ENCODE measurements at places on chromosomes 4 and X. TPM values are rescaled to one million over a fixed set of nuclear protein-coding genes. Genes with fewer than 3 reads are reported as not detected.
A peak's percentile ranks its signal among the peaks of the same experiment; 100 is the strongest.

AFF2 gene
- not detected for polyA plus RNA-seq

DNA sequence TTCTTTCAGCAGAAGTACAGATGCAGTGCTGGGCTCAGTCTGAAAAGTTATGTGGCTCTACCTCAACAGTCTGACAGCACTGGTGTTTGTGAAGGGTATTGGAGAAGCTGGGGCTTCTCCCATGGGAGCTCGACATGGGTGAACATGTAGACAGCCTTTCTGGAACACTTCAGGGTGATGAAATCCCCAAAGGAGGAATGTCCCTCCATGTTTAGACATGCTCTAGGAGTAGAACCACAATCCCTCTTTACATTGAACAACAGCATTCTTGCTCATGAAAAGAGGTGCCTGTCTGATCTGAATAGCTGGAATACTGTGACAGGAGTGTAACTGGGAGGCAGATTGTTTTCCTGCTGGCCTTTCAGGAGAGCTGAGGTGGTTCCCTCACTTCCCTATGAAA, 53.8 kb upstream of the NAP1L2 start:
- no peaks in the 10 kb centered on the region for H3K27me3 ChIP-seq
- H3K27ac ChIP-seq = no peak overlapping the region
- H3K36me3 ChIP-seq = no peaks in the 10 kb centered on the region
- DNase-seq = no peak
- no peaks in the 10 kb centered on the region for H3K4me1 ChIP-seq

GRCh38 chr4:24930151-24930550, 17.3 kb upstream of the CCDC149 start:
- no peaks in the 10 kb centered on the region for H3K4me1 ChIP-seq
- H3K36me3 ChIP-seq = no peaks in the 10 kb centered on the region
- H3K27me3 ChIP-seq = no peaks in the 10 kb centered on the region
- no peak overlapping the region for H3K4me3 ChIP-seq
- DNase-seq = no peak
- H3K27ac ChIP-seq = no peak overlapping the region

TNIP3 gene
- 0.28 TPM for polyA plus RNA-seq

DNA sequence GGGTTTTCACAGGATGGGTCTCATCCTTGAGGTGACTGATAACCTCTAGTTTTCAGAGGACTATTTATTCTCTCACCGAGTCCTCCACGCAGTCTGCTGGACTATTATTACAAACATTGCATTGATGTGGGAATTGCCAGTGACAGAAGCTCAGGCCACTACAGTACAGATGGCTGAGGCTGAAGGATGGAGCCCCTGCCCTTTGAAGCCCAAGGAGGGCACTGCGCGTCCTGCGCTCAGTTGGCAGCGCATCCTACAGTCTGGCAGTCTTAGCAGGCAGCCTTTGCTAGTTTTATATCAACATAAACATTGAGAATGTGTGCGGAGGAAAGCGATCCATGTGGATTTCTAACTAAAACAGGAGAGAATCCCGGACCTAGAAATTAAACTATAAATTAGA, 1.5 kb upstream of the RELL1 start:
- DNase-seq = no peak
- peak overlapping the region; percentile 86 for H3K27ac ChIP-seq
- no peak overlapping the region for H3K4me3 ChIP-seq
- peaks cover 3% of the 10 kb centered on the region for H3K4me1 ChIP-seq
- no peaks in the 10 kb centered on the region for H3K36me3 ChIP-seq
- H3K27me3 ChIP-seq = no peaks in the 10 kb centered on the region

DNA sequence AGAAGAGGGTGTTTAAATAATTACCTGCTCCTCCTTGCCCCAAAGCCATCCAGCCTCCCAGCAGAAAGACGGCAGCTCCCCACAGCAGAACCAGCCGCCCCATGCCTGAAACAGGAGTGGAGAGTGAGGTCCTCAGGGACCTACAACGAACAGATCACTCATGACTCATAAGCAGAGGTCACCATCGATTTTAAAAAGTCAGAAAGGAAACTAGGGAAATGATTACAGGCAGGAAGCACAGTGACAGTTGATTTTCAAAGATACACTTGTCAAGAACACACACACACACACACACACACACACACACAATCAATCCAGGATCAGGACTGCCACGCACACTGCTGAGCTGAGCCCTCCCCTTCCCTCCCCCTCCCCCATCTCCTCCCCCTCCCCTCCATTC, at the start of gene CRLF2:
TSS of gene CRLF2 (minus strand) at position 118 of the 400 bp plus-strand sequence. CDS start at position 103, 15 bp downstream.
- peaks cover 14% of the 10 kb centered on the region for H3K27me3 ChIP-seq
- H3K4me3 ChIP-seq = no peak within 1 kb of the TSS
- H3K4me1 ChIP-seq = no peaks in the 10 kb centered on the region
- no peak for DNase-seq

- H3K4me3 ChIP-seq = peak overlapping the region; percentile 90
- DNase-seq = no peak
- peaks cover 7% of the 10 kb centered on the region for H3K36me3 ChIP-seq
- peaks cover 22% of the 10 kb centered on the region for H3K4me1 ChIP-seq
- H3K27me3 ChIP-seq = no peaks in the 10 kb centered on the region
Observed at GRCh38 chr4:143184217-143184502, 557 bp upstream of the USP38 start.

CC2D2A gene
- 17.8 TPM for polyA plus RNA-seq

SUPT20HL2 gene
- not detected for polyA plus RNA-seq

USP26 gene
- polyA plus RNA-seq = not detected

GRCh38 chr4:140702096-140702757, 54.0 kb downstream of the TBC1D9 start:
- no peaks in the 10 kb centered on the region for H3K27me3 ChIP-seq
- peaks cover 14% of the 10 kb centered on the region for H3K36me3 ChIP-seq
- no peaks in the 10 kb centered on the region for H3K4me1 ChIP-seq
- no peak overlapping the region for H3K27ac ChIP-seq
- no peak for DNase-seq

Data from SK-N-SH (cell line).